ENCODE measurements at places on chromosomes 12 and 14. TPM values are rescaled to one million over a fixed set of nuclear protein-coding genes. Genes with fewer than 3 reads are reported as not detected.
A peak's percentile ranks its signal among the peaks of the same experiment; 100 is the strongest.

DNA sequence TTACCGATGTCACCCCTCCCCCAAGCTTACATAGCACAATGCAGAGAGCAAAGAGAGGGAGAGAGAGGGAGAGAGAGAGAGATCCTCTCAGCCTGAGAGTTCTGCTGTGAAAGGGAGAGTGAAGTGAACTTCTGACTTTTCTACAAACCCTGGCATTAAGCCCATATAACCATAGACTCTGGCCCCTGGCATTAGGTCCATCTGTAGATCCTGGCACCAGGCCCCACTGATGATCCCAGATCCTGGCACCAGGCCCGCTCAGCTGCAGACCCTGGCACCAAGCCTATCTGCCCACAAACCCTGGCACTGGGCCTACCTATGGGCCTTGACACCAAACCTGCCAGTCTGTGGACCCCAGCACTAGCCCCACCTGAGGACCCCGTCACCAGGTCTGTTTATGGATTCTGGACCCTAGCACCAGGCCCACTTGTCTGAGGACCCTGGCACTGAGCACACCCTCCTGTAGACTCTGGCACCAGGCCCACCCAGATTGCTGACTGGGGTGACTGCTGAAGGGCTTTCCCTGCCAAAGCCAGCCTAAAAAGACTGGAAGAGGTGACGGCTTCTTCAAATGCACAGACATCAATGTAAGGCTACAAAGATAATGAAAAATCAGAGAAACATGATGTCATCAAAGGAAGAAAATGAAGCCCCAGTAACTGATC lies 14.5 kb upstream of the KRT83 start:
- DNase-seq: no peak

DNA sequence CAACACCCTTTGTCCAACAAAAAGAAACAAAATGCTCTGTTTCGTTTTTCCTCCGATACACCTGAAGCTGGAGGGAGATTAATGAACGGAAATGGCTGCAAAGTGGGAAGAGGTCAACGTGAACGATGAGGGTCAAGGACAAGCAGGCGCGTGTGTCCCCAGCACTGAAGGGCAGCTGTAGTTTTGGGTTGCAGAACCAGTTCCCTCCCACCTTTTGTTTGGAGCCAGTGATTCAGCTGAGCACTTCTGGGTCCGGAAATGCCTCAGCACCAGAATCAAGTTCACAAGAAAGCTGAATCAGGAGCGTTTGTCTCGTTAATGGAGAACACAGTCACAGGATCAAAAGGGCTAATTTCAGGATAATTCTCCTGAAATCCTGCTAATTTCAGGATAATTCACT lies 51.1 kb upstream of the PWP1 start:
- DNase-seq: no peak

DNA sequence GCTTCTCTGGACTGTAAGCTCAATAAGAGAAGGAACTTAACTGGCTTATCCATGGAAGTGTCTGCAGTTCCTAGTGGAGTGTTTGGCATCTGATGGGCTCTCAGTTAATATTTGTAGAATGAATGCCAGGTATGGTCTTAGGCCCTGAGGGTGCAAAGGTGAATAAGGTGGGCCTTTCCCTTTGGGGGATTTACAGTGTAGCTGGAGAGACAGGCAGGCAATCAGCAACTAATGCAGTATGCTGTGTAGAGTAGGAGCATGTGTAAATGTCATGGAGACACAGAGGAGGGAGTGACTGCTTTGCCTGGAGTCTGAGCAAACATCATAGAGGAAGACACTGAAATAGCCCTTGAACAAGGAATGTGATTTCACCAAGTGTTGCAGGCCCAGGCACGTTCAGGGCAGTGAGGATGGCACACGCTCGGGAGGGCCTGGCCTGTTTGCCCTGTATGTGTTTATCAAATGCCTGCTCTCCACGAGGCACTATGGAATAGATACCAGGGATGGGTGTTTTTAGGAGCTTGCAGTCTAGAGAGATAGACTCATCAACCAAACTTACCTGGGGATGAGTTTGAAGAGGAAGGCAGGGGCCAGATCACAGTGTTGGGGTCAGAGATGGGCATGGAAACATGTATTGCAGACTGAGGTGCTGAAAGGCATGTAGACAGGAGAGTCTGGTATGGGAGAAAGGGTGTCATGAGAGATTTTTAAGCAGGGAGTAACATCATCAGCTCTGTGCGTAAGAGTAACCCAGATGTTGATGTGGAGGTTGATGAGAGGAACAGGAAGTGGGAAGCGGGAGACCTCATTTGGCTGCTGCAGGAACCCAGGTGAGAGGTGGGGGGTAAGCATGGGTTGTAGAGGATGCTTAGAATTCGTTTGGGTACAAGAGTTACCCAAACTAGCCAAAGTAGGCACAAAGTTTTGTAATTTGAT lies 54.1 kb downstream of the PLXNC1 start:
- DNase-seq: peak; percentile 54

GRCh38 chr14:24815543-24815942 lies 181.6 kb upstream of the GZMB start:
- DNase-seq: no peak

GRCh38 chr12:109723311-109723881 lies 9.8 kb downstream of the FAM222A start:
- no peak for DNase-seq

GRCh38 chr14:35989736-35990135 lies 163.6 kb downstream of the BRMS1L start:
- no peak for DNase-seq

DNA sequence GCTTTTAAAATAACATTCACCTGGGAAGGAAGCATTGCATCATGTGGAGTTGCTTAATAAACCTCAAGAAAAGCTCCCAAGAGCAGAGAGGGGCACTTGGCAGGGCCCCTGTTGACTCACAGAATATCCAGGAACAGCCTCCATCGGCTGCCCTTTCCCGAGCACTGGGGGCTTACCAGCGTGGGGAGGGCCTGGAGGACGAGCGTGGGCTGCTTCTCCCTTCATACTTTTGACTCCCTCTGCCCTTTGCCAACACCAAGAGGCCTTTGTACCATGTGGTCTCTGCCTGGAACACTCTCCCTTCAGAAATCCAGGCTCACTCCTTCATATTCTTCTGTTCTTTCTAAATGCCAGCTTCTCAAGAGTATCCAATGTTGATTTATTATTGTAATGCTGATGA lies 492.1 kb upstream of the TMEM132C start:
- no peak for DNase-seq

- DNase-seq: peak; percentile 64
These were observed 275.6 kb downstream of the AACS start for GRCh38 chr12:125340791-125341190.

Gene PTGDR
- 0.58 TPM for total RNA-seq

- DNase-seq: no peak
These were observed 174.4 kb downstream of the ALG10B start for GRCh38 chr12:38490941-38491340.

DNA sequence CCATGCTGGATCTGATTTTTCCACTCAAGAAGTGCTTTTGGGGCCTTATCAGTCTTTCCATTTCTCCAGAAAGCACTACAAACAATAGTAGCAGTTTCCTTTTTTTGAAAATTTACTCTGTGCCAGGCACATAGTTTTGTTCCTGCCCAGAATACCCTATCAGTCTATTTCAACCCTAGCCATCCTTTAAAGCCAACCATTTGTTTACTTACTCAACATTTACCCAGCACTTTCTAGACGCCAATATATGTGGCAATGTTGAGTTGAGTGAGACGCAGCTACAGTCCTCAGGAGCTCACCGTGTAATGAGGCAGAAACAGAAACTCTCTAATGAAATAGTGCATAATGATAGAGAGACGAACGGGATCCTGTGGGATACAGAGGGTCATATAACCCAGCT lies 32.9 kb upstream of the CHST11 start:
- no peak for DNase-seq

Gene PTPRO
- total RNA-seq: 4.8 TPM

DNA sequence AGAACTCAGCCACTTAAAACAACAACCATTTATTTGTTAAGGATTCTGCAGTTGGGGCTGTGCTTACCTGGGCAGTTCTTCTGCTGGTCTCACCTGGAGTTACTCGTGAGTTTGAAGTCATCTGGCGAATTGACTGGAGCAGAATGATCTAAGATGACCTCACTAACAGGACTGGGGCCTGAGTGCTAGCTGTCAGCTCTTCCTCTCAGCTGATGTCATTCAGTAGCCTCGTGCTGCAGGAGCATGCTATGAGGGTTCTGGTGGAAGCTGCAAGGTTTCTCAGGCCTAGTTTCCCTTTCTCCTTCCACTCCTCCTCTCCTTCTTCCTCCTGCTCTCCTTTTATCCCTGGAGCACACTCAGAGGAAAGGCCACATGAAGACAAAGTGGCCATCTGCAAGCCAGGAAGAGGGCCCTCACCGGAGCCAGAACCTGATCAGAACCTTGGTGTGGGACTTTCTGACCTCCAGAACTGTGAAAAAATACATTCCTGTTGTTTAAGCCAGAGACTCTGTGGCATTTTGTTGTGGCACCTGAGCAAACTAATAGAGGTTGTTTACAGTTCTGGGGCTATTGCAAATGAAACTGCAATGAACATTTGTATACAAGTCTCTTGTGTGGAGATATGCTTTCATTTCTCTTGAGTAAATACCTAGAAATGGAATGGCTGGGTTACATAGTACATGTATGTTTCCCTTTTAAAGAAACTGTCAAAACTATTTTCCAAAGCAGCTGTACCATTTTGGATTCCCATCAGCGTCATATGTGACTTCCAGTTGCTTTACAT lies 21.9 kb upstream of the MAP3K9 start:
- no peak for DNase-seq

DNA sequence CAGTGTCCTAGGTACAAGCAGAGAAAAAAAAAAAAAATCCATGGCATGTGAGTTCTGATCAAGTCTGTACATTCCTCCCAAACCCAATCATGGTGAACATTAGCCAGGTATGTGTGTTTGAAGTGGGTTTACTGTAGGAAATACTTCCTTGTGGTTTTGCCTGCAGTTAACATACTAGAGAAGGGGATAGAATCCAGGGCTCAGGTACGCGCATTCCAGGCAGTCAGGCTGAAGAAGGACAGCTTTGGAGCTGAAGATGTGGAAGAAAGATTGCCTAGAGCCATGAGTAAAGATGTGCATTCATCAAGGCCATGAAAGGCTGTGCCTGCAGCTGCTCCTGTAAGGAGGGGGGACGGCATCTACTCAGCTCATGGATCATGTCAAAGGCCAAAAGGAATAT lies 88.2 kb upstream of the NTF3 start:
- no peak for DNase-seq

Gene MIA2
- 34.9 TPM for total RNA-seq

- no peak for DNase-seq
These were observed 117.6 kb upstream of the RASSF8 start for GRCh38 chr12:25840678-25841465.
